ENCODE measurements at places on chromosomes 16 and 17.
A peak's percentile ranks its signal among the peaks of the same experiment; 100 is the strongest.

- DNase-seq = no peak
These were observed 156.5 kb downstream of the FOXL1 start for GRCh38 chr16:86734543-86735460.

GRCh38 chr16:69796285-69797118 lies 34.4 kb downstream of the WWP2 start:
- DNase-seq = peak; percentile 73

DNA sequence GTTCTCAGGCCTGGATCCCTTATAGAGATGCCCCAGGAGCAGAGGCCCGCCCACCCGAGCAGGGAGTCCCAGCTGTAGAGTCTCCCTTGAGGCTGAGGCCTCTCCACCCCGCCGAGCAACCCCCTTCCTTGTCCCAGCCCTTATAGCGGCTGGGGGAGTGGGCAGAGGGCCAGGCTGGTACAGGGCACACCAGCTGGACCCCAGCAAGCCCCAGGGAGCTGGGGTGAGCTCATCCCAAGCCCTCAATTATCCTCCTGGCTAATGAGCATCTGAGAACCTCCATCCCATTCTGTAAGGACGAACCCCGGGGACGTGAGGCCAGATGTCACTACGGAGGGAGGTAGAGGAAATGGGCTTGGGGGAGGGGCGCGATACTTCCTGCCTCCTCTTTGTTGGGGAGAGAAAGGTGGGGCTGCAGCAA lies 3.2 kb upstream of the SNN start:
- no peak for DNase-seq

DNA sequence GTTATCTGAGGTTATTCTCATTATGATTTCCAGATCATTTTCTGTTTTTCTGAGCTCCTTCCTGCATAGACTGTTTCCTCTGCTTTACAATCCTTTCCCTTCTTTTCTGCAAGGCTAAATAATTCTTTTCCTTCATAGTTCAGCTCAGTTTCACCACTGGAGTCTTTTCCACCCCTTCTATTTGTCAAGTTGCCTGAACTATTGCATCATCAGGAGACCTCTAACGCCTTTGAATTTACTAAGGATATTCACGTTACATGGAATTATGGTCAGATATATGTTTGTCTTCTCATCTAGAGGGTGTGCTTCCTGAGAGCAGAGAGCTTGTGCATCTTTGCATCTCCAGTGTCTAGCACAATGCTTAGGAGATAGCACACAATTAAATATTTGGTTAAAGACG lies 140.4 kb upstream of the CA10 start:
- DNase-seq = no peak

DNA sequence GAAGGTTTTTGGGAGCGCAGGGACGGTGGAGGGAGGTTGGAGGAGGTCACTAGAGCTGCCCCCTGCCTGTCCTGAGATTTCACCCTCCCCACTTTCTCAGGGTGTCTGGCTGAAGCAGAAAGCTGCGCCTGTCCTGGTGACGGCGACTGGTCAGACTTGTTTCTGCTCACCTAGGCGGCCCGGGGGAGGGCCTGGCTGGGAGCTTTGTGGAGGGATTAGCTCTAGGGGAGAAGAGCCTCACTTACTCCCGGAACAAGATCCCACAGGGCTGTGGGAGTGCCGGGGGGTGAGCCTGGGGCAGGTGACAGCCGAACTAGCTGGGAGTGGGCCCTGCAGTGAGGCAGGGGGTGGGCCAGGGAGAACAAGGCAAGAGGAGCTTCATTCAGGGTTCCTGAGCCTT lies 11.5 kb downstream of the NHERF1 start:
- no peak for DNase-seq

- no peak for DNase-seq
These were observed 35.4 kb upstream of the LITAF start for GRCh38 chr16:11621920-11622651.

DNA sequence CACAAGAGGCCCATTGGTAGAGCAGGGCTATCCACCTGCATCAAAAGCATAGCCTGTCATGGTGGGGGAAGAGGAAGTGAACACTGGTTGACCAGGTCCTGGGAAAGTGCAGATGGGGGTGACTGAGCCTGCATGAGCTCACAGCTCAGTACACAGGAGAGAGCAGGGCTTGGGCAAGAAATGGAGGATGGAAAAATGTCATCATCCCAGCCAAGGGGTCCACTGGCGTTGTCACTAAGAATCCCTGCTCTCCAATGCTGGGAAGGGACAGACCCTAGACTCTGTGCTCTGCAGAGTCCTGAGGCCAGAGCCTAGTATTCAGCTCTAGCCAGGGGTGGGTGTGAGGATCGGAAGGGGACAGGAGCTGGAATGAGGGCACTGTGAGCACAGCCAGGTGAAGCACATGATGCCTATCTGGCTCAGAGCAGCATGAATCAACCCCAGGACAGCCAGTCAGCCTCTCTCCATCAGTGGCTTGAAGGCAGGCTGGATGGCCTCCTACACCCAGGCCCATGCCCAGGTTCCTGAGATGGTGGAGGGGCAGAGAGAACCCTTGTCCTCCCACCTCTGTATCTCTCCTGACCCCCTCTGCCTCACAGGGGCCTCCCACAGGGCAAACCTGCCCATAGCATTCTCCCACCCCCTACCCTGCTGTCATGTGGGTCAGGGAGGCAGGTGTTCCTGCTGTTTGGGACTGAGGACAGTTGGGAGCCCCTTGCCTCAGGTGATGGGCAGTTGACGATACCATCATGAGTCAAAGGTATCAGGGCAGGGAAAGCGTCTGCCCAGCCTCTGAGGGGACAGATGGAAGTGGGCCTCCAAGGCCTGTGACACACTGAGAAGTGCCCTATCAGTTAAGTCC lies 13.8 kb upstream of the CTCF start:
- no peak for DNase-seq

GRCh38 chr17:42702446-42702845 lies 20.1 kb downstream of the CNTNAP1 start:
- no peak for DNase-seq

- DNase-seq = no peak
These were observed 55.5 kb upstream of the FAM20A start for GRCh38 chr17:68656666-68657065.

GRCh38 chr16:84916178-84916577 lies 95.2 kb downstream of the ZDHHC7 start:
- DNase-seq = no peak

GRCh38 chr16:52696126-52696525 lies 149.2 kb upstream of the TOX3 start:
- DNase-seq = no peak

DNA sequence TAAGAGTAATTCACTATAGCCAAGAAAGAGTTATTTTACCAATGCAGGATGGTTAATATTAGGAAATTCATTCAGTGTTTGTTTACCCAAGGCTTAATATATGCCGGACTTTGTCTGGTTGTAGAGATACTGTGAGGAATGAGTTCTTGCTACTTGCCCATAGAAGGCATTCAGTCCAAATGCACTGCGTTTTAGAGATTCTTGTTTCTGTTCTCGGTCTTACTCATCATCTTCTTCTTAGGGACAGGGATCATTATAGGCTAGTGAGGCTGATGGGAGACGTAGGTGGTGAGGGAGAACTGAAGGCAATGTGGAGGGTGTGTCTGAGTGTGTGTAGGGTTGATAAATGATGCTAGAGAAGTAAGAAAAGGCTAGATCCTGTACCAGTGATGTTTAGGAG lies 90.7 kb downstream of the OR1D5 start:
- DNase-seq = peak; percentile 72

DNA sequence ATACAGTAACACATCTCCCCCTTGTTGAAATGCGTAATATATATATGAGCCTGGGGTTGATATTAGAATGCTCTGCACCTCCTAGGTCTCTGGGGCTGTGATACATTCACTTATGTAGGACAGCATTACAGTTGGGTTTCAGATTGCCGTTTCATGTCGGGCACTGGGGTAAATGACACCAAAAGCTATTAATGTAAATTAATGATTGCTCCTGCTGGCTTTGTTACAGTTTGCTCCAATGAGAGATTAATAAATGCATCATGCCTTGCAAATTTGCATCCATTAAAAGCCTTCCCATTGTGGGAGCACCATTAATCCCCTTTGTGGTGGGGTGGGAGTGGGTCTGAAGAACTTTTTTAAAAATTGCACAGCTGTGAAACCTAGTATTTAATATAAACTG lies 584.4 kb upstream of the EEF2KMT start:
- no peak for DNase-seq

DNA sequence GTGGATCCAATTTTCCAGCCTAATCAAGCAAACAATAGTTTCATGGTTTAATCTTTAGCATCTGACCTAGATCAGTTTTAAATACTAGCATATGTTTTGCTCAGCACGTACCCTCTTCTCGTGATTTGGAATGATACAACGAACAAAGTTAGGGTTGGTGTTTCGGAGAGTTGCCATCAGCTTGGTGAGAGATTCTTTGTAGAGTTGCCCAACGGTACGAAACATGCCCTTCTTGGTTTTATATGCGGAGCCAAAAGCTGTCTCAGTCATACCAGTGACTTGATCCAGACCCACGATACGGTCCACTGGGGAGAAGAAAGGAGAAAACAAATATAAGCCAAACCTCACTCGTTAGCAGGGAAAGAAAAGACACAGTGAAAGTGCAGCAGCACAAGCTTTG lies 85.3 kb downstream of the NDEL1 start:
- DNase-seq = no peak
